ENCODE measurements at places on chromosomes 13 and 19.

DNA sequence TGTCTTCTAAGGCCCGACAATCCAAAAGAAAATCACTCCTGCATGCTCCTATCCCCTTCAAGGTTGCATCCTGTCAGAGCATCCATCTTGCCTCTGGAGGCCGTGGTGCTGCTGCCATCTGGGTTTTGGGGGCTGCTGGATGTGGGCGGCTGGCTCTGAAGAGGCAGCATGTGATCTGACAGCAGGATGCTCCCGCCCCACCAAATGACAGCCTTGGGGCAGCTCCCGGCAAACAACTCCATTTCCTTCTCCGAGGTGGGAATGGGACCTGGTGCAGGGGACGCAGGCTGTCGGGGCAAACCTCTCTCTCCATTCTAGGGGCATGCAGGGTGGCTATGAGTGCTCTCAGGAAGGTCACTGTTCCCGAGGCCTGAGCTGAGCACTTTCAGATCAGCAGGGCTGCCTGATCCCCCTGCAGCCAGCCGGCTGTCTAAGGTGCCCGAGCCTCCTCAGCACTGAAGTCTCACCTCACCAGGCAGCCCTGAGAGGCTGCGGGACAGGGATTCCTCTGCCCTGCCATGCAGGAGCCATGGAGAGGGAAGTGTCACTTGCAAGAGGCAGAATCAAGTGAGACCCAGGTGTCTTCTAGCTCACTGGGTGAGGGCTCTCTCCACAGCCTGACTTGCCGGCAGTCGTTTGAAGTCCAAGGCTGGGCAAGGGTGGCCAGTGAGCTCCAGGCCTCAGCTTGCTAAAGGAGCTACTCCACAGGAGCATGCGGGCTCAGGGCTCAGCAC, 28.8 kb downstream of the TSSK6 start:
- no peak for DNase-seq

DNA sequence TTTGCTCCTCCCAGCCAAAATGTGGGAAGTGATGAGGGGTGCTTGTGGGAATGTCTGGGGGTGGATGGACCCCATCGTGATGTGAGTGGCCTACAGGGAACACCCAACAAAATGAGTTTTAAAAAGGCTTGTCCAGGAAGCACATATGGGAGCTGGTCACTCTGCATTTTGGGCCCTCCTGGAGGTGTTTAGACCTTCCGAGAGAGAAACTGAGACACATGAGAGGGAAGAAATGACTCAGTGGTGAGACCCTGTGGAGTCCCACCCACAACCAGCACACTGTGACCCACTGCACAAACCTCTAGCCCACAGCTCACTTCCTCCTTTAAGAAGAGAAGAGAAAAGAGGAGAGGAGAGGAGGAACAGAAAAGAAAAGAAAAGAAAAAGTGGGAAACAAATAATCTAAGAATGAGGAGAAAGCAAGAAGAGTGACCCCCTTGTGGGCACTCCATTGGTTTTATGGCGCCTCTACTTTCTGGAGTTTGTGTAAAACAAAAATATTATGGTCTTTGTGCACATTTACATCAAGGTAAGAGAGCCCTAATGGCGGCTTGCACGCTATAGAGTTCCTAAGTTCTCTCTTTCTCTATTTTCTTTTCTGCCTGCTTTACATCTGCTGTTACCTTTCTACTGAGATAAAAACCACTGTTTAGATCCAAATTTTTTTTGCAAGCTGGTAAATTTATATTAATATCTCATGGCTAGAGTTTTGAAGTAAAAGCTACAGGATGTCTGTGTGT, 13.3 kb upstream of the LILRB1 start:
- DNase-seq = no peak

- no peak for DNase-seq
These were observed 366.8 kb downstream of the SLITRK1 start for GRCh38 chr13:83515268-83516015.

DNA sequence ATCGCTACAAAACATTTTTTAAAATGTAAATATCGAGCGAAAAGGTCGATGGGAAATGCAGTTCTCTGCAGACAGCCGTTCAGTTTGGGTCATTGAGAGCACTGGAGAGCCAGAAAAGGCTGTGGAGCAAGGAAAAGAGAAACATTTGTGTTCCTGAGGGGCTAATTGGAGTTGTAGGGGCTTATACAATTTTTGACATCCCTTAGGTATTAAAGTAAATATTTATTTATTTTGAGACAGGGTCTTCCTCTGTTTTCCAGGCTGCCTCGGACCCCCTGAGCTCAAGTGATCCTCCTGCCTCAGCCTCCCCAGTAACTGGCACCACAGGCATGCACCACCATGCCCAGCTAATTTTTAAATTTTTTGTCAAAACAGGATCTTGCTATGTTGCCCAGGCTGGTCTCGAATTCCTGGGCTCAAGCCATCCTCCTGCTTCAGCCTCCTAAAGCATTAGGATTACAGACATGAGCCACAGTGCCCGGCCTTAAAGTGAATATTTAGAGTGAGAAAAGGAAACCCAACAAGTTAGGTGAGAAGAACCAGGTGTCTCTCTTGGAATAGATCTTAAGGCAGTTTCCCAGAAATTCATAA, 825 bp upstream of the YIF1B start:
- no peak for DNase-seq

GRCh38 chr19:7113233-7113632, 43.7 kb downstream of the ZNF557 start:
- DNase-seq = no peak

DNA sequence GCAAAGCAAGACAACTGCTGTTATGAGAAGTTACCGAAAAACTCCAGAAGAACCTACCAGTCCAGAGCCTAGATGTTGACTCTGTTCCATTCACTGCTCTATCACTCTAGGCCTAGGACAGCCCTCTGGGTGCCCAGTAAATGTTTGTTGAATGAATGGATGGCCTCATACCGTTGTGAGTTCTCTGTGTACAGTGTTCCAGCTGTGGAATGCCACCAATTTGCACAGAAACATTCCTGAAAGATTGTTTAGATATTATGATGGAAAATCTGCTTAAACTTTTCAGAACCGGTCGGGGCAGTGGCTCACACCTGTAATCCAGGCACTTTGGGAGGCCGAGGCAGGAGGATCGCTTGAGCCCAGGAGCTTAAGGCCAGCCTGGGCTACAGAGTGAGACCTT, 1.3 kb upstream of the FBL start:
- no peak for DNase-seq

GRCh38 chr13:111388851-111389500, 68.5 kb downstream of the TEX29 start:
- no peak for DNase-seq

DNA sequence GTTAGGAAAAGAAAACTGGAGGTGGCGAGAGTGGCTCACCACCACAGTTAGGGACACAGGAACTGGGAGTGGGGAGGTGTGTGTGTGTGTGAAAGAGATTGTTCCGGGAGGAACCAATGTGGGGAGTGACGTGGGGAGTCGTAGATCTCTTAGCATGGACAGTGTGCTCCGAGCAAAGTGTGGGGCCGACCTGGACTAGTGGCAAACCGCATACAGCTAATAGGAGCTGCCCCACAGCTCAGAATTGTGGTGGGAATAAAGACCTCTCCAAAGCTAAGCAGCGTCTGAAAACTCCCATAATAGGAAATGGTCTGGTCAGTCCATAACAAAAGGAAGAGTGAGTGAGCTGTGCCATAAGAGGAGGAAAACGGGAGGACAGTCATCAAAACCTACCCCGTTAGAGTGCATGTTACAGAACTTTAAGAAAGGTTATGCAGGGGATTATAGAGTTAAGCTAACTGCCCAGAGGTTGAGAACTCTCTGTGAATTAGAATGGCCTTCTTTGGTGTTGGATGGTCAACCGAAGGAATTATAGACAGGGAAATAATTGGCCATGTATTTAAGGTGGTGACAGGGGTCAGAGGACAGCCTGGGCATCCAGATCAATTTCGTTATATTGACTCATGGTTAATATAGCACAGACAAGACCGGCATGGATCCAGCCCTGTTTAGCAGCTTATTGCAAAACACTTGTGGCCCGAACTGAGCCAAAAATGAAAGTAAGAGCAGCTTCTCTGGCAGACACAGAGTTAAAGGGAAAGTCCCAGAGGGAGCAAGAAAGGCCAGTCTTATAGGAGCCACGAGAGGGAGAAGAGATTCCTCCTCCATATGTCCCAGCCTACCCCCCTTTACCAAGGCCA, 8.9 kb upstream of the SLC15A1 start:
- no peak for DNase-seq

GRCh38 chr13:56510836-56511235, 629.9 kb upstream of the PRR20A start:
- DNase-seq = no peak

- no peak for DNase-seq
These were observed 91.1 kb downstream of the WDFY2 start for GRCh38 chr13:51675385-51675784.

DNA sequence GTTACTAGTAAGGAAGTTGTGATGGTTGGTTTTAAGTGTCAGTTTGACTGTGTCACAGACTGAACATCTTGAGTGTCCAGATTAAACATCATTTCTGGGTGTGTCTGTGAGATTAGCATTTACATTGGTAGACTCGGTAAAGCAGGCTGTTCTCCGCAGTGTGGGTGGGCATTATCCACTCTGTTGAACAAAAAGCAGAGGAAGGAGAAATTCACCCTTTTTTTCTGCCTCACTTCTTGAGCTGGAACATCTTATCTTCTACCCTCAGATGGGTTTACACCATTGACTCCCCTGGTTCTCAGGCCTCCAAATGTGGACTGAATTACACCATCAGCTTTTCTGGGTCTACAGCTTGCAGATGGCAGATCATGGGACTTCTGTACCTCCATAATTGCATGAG, 63.7 kb upstream of the ZDHHC20 start:
- DNase-seq = no peak

DNA sequence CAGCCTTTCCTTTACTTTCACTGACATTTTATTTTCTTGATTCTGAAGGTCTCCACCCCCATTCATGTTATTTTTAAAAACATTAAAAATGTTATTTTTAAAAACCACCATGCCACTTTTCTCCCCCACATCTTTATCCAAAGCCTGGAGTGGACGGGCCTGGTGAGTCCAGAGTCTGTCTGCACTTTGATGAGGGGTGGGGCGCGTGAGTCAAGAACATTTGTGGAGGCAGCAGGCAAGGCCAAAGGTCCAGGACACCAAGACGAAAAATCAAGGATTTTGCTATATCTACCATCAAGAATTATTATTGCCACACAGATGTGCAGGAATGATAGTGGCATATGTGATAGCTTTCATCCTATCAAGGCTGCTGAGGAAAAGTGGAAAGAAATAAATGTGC, 224.9 kb downstream of the FGF9 start:
- DNase-seq = no peak

DNA sequence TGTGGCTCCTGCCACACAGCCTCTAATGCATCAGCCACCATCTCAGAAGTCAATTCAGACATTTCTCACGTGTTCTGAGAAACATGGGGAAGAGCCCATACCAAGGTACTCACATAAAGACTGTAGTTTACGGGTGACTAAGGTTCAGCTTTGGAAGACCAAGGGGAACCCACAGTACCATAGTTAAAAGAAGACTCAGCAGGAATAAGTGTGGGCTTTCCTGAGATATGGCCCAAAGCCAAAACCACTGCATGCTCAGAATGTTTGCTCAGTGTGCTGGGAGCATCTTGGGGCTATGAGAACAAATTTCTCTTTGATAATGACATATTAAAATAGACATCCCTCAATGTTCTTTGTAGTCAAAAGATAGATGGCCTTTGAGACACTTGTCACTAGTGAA, 283.8 kb downstream of the DCT start:
- no peak for DNase-seq

GRCh38 chr19:282501-282900, 8.7 kb downstream of the PLPP2 start:
- DNase-seq = no peak

DNA sequence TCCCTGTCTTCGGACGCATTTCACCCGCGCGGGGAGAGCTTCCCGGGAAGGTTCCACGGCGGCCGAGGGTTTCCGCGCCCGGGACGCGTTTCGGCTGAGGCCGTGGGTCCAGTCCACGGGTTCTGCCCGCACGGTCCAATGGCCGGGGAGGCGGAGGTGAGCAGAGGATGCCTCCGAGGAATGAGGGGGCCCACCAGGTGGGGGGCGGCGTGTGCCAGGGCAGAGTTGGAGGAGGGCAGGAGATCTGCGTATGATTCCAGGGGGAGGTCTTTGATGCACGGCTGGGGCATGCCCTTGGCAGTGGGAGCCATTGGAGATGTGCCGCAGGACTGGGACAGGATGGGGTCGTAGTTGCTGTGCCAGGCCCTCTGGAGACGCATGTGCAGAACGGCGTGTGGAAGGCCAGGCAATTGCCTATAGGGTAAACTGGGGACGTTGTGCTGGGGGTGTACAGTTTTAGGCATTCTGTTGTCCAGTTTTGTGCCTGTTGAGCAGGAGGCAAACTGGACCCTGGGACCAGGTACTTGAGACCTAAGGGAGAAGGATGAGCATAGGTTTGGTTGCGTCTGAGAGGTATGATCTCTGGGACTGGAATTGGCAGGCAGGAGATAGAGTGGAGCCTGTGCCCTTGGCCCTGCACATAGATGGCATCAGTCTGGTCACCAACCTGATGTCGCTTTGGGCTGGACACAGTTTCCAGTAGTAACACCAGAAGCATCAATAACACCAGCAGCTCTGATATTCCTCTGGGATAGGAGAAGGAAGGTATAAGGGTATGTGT, 751 bp downstream of the ZNF584 start:
- DNase-seq = no peak

DNA sequence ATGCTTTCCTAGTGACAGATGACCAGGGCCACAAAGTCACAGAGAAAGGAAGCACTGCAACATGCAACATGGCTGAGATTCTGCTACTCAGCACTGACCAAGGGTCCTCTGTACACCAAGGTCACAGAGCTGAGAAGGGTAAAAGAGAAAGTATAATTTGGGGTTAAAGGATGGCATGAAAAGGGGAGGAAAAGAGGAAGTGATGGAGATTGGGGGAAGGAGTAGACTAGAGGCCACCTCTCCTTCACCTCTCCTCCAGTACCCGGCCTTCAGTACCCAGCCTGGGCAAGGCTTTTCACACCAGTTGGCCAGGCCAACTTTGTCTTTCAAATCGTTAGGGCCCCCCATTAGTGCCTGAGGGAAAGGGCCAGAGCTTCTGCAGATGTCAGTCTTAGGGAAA, 6.3 kb upstream of the RPS19 start:
- DNase-seq = no peak
